ENCODE measurements at places on chromosomes 5 and 9. TPM values are rescaled to one million over a fixed set of nuclear protein-coding genes. Genes with fewer than 3 reads are reported as not detected.

- H3K27me3 ChIP-seq = no peaks in the 10 kb centered on the region
- no peak overlapping the region for H3K27ac ChIP-seq
- peaks cover 59% of the 10 kb centered on the region for H3K36me3 ChIP-seq
These were observed 70.3 kb downstream of the PHF2 start for GRCh38 chr9:93646640-93647178.

CTSV gene
- not detected for total RNA-seq

DNA sequence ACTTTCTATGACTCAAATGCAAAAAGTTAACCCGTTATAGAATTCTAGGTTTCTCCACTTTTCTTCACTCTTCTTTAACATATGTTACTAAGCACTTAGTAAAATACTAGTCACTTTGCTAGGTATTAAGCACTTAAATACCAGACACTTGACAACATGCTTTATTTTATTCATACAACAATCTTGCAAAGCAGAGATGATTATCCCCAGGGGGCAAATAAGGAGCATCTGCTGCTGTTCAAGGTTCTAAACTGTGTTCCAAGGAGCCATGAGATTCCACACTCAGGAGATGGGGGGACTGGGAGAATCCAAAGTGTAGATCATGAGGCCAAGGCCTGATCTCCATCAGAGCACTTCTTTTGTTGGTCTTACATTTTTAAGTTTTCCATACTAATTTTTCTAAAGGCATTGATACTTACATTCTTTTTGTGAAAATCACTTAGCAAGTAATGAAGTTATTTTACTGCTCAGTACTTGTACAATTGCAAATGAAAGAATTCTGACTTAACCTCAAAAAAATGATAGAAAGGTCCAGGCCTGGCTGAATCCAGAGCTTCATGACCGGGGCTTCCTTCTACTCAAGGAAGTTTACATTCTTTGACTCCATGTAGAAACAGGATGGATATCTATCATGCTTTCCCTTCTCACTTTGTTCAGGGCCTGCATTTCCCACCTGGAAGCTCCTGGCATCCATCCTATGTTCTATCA, 504.4 kb upstream of the WWC1 start:
- H3K4me1 ChIP-seq = no peaks in the 10 kb centered on the region
- H3K27me3 ChIP-seq = no peaks in the 10 kb centered on the region
- H3K36me3 ChIP-seq = no peaks in the 10 kb centered on the region

SUSD3 gene
- 11.8 TPM for total RNA-seq

AK8 gene
- total RNA-seq = not detected

All from right atrium auricular region (tissue), 2 donors.